Panc1 (cell line): ENCODE measurements at places on chromosomes 1 and 21.

- DNase-seq = no peak
These were observed 62.4 kb downstream of the ERI3 start for GRCh38 chr1:44292651-44293050.

- DNase-seq = no peak
These were observed 107.4 kb downstream of the TBX19 start for GRCh38 chr1:168387781-168388760.

GRCh38 chr1:96076589-96076988 is 645.0 kb upstream of the PTBP2 start:
- DNase-seq = no peak

- no peak for DNase-seq
These were observed 2.6 kb downstream of the HMGN2 start for GRCh38 chr1:26474818-26475217.

GRCh38 chr1:183696981-183697380 is 43.9 kb upstream of the APOBEC4 start:
- DNase-seq = no peak

GRCh38 chr1:151106894-151107293 is 36.3 kb downstream of the GABPB2 start:
- no peak for DNase-seq

DNA sequence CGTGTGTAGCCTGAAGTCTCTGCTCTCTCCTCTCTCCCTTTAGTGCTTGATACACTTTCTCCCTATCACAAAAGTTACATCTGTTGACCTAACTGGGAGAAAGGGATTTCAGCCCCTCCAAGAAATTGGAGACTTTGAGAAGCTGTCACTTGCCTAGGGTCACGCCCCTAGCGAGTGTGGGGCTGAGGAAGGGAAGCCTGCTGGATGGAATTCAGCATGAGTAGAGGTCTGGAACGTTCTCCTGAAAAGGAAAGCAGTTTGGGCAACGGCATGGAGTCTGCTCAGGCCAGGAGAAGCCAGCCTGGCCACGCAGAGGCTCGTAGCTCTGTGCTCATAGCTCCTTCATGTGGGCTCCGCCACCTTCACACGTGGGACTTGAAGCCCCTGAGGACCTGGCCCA is 22.4 kb downstream of the COL16A1 start:
- DNase-seq = no peak

- no peak for DNase-seq
These were observed 39.6 kb downstream of the FCER1A start for GRCh38 chr1:159341736-159342135.
